Astrocyte (in vitro differentiated cells and primary cell): ENCODE measurements at places on chromosomes 12 and 14. TPM values are rescaled to one million over a fixed set of nuclear protein-coding genes. Genes with fewer than 3 reads are reported as not detected.

DNA sequence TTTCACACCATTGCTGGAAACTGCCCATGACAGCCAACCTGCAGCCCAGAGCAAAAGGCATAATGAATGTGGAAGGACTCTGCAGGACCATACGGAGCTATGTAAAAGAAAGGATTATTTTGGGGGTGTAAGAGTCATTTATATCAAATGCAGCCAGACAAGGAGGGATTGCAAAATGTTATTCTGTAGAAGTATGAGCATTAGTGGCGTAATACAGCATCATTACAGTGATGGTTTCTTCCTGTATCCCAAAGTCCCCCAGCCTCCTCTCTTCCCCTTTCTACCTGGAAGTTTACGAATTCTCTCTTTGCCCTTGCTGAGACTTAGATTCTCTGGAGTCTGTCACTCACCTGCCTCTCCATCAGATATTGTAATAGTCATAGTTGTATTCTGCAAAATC lies 89.9 kb downstream of the BORCS5 start:
- DNase-seq, result no peak

DNA sequence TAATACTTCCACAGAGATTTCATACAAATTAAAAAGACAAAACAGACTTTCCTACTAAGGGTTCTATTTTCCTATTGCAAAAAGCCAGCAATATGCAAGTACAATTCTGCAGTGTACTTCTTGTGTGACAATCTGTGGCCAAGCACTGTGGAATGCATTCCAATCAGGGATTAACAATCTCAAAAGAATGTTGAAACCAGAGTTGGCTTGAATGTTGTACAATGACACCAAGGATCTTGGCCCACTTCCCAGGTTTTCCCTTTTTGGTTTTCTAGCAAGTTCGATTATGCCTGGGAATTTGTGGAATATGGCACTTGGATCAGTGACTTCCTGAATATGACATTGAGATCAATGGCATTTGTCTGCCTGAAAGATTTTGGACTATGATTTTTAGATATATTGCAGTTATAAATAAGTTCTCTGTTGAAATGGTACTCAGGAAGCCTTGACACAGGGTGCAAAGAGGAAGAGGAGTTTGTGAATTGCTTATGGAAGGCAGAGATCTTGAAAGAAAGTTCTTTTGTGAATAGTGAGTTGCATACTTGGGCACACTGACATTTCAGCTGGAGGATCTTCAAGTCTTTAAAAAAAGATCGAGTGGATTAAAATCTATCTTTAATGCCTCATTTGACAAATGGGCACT lies 81.4 kb upstream of the FERMT2 start:
- peak; percentile 92 for DNase-seq

DNA sequence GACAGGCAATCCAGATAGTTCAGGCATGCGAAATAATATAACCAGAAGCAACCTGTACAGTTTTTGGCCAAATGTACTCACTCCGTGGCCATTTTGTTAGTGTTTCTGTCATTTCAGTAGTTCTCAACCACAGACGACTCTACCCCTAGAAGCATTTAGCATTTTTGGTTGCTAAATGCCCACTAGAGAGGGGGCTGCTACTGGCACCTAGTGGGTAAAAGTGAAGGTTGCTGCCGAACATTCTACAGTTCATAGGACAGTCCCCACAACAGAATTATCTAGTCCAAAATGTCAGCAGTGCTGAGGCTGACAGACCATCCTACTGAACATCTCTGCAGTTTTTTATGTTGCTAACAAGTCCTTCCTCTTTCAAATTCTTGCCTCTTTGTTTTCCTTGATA lies 107.4 kb downstream of the TSHR start:
- no peak for DNase-seq

- no peak for DNase-seq
Observed at GRCh38 chr12:49895773-49896172, 7.9 kb downstream of the FAIM2 start.

The CYP27B1 gene
- 1.5 TPM in 2 replicates for total RNA-seq

The AQP2 gene
- not detected in 2 replicates for total RNA-seq
